ENCODE measurements at places on chromosomes 7 and 10.
A peak's percentile ranks its signal among the peaks of the same experiment; 100 is the strongest.

DNA sequence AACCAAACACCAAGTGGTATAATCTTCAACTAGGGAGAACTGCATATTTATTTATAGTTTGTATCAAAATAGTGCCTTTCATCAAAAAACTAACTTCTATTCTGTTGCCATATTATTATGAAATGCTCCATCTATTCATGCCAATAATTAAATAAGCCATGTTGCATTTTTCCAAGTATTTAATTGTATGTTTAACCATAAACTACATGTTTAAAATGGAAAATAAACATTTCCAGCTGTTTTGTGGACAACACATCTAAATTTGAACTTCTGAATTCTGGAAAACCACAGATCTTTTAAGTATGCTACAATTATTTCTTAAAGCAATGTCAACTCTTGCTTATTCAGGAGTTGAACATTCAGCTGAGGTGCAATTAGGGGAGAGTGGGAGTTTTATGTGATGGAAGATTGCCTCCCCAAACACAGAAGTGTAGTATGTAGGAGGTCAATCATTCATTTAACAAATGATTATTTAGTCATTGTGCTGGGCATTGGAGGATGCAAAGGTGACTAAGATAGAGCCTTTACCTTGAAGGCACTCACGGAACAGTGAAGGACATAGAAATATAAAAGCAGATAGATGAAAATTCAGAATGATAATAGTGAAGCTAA, 80.7 kb upstream of the PPP1R3C start:
- no peak for DNase-seq

GRCh38 chr7:108460964-108461363, 4.7 kb upstream of the NRCAM start:
- no peak for DNase-seq

GRCh38 chr10:13956826-13957225, 370.1 kb downstream of the PRPF18 start:
- DNase-seq, result peak; percentile 58

DNA sequence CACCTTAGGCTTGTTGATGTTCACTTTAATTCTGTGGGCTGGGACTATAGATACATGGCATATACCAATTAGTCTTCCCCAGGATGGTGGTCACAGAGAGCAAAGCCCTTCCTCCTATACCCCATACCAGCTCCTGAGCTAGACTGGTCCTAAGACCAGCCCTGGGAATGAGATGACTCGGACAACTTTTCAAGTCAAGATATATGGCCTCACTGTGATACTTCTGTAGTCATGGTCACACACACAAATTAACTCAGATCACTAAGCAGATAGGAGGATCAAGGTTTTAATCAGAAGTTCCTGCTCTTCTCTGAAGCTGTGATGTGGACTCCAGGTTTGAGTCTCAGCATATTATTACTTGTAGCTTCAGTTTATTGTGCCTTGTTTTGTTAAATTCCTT, 53.1 kb downstream of the SLK start:
- no peak for DNase-seq

GRCh38 chr10:5818894-5819293, 5.7 kb upstream of the GDI2 start:
- no peak for DNase-seq

DNA sequence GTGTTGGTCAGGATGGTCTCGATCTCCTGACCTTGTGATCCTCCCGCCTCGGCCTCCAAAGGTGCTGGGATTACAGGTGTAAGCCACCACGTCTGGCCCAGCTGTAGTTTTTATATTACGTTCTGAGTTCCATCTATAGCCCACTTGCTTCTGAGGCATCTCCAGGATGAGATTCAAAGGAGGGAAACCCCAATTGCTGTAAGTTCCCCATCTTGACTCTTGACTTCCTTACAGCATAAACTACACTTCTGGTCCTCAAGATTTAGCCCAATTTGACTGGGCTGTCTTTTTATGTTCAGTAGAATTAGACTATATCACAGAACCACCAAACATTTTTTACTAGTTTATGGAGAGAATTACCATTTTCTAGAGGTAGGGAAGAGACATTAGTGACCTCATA, 44.3 kb downstream of the CCM2 start:
- no peak for DNase-seq

DNA sequence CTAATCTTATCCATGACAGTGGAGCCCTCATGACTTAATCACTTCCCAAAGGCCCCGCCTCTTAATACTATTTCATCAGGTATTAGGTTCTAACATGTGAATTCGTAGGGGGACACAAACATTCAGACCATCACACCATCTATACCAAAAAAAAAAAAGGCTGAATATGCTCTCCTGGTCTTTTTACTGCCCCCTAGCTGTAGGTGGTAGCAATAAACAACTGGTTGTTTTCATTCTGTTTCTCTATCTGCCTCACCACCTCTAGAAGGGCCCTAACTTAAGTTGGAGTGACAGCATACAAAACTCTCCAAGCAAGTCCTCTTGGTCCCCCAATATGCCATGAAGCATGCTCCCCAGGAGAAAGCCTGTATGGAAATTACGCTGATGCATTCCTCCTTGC, 94.1 kb downstream of the GRM8 start:
- DNase-seq, result no peak

- DNase-seq, result no peak
These were observed 32.8 kb upstream of the CFAP46 start for GRCh38 chr10:132974886-132975830.

DNA sequence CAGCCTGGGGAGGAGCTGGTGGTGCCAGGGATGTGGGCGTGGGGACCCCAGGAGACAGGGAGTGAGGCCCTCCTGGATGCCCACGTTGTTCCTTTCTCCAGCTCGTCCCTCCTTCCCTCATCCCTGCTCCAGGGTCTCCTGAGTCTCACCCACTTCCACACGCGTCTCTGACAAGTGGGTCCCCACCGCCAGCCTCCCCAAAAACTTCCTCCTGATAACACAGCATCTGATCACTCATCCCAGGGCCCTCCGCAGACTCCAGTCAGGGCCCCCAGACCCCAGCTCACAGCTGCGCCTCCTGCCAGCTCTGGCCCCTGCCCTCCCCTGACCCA, 60.6 kb upstream of the INPP5A start:
- no peak for DNase-seq

DNA sequence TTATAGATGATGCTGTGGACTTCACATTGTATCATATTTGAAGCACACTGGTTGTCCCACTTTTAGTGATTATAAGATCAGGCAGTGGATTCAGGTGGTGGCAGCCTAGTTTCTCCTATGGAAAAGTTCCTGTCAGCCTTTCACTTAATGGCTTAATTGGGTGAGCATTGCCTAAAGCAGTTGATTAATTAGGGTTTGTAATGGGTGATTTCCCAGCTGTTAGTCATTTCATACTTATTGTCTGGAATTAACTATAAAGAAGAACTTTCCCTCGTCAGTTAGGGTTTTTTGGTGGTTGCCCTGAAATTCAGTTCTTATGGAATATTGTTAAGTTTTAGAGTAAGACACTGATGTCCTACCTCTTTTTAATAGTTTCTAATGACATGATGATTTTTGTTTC, 78.8 kb downstream of the SLC25A40 start:
- DNase-seq, result peak; percentile 4

- DNase-seq, result peak; percentile 92
These were observed 494 bp downstream of the REPIN1 start for GRCh38 chr7:150368884-150369747.

GRCh38 chr7:154693661-154694060, 309.3 kb downstream of the PAXIP1 start:
- no peak for DNase-seq

DNA sequence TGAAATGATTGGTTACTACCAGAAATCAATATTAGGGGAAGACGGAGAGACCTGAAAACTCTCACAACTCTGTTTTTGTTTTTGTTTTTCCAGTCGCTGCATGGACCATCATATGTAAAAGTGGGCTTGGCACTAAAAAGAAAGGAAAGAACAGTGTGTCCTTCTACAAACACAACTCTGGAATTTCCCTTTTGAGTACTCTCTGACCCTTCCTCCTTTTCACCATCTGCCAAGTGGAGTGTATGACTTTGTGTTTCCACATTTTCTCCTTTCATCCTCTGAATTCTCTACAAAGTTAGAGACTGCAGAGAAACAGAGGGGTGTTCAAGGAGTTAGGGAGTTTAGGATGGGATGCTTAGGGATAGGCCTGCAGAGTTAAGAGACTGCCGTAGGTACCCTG, 92.0 kb downstream of the MDFIC start:
- DNase-seq, result no peak

GRCh38 chr10:11142777-11143176, 125.1 kb downstream of the CELF2 start:
- no peak for DNase-seq

DNA sequence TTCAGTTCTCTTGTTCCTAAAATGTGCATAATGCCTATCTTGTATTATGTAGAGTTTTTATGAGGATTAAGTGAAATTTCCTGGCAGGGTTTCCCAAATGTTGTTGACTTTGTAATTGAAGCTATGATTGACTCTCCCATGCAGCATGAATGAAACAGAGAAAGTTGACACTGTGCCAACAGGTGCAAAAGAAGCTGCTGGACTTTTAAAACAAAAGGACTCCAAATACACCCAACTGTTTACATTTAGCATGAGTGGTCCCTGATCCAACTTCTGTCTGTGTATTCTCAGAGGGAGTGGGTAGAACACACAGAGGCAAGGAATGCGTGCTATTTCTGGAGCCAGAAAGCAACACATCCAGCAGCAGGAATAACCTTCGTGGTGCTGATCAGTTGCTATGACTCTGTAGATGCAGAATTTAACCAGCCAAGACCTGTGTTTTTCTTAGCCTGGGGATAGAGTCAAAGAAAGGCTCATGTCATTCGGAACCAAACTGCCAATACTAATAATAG, 14.4 kb upstream of the RBM20 start:
- peak; percentile 53 for DNase-seq

Data from eye (tissue), 1 donor.